MM.1S (cell line): ENCODE measurements at places on chromosomes 7 and 10.
A peak's percentile ranks its signal among the peaks of the same experiment; 100 is the strongest.

- H3K27ac ChIP-seq: no peak overlapping the region
- no peaks in the 10 kb centered on the region for H3K27me3 ChIP-seq
- no peak for DNase-seq
- H3K36me3 ChIP-seq: no peaks in the 10 kb centered on the region
Observed at GRCh38 chr10:112831859-112832258, 118.2 kb upstream of the TCF7L2 start.

DNA sequence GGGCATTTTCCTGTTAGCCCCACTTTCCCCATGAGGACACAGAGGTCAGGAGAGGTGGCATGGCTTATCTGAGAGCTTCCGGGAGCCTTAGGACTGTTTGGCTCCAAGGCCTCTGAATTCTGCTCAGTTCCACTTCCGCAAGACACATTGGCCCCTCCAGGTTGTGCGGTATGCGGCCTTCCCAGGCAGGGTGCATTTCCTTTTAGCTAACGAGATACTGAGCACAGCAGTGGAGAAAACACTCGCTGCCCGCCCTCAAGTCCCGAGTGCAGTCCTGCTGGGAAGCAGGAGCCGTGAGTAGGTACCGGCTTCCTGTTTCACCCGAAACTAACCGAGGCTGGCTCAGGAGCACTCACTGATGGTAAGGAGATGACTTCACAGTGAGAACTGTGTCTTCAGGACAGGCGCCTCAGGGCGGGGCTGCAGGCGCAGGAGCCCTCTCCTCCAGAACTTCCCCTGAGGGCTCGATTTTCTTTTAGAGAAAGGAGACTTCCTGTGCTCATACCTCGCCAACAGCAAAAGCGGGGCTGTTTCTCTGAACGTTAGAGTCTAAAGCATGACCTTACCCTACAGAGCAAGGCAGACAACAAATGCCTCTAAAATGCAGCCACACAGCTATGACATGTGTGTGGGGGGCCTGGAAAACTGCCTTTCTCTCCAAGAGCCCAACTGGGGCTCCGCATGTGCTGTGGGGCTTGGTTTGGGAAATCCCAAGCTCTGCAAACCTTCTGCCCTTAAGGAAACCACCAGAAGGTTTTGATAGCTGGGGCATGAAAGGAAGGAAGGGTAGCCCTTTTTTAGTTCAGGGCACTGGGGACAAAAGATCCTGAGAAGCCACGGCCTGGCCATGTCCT lies 25.9 kb downstream of the RGS10 start:
- peaks cover 22% of the 10 kb centered on the region for H3K4me1 ChIP-seq
- no peaks in the 10 kb centered on the region for H3K36me3 ChIP-seq
- no peaks in the 10 kb centered on the region for H3K27me3 ChIP-seq

DNA sequence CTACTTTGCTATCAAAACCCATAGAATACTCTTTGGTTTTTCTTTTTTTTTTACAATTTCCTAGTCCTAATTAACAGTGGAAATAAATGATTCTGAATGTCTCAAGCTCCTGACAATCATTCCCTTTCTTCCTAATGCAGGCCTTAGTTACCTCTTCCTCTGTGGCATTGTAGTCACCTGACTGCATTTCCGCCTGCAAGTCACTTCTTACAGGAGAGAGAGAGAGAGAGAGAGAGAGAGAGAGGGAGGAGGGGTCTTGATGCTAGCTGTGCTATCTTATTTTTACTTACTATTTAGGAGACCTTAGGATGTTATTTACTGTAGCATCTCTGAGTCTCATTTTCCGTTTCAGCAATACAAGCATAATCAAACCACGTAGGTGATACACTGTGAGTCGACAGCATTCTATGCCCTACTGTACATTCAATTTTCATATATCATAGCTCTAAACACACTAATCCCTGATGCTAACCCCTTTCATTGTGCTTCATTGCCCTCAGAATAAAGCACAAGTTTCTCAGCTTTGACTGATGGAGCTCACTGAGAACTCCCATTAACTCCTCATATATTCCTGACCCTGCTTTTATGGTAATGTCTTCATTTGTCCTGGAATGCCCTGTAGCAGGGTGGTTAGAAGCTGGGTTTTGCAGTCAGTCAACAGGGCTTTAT lies 1237.3 kb downstream of the XPNPEP1 start:
- H3K4me1 ChIP-seq: no peaks in the 10 kb centered on the region
- DNase-seq: no peak
- H3K27me3 ChIP-seq: no peaks in the 10 kb centered on the region

DNA sequence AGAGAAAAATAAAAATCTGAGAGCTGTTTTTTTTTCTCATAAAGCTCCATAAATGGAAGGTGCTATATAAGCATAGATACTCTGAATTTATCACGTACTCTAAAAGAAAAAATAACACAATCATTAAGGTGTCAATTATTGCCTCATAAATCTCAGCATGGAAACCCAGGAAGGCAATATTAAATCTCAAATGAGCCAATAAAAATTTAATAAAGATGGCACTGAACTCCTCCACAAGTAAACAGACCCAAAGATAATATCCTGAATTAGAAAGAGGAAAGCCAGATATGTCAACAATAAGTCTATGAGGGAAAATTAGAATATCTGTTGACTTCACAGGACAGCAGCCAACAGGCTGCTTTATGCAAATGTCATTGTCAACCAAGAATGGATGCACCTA lies 66.5 kb downstream of the CDK6 start:
- no peak overlapping the region for H3K4me3 ChIP-seq
- H3K27ac ChIP-seq: peak overlapping the region; percentile 82
- DNase-seq: no peak
- H3K4me1 ChIP-seq: peaks cover 38% of the 10 kb centered on the region

DNA sequence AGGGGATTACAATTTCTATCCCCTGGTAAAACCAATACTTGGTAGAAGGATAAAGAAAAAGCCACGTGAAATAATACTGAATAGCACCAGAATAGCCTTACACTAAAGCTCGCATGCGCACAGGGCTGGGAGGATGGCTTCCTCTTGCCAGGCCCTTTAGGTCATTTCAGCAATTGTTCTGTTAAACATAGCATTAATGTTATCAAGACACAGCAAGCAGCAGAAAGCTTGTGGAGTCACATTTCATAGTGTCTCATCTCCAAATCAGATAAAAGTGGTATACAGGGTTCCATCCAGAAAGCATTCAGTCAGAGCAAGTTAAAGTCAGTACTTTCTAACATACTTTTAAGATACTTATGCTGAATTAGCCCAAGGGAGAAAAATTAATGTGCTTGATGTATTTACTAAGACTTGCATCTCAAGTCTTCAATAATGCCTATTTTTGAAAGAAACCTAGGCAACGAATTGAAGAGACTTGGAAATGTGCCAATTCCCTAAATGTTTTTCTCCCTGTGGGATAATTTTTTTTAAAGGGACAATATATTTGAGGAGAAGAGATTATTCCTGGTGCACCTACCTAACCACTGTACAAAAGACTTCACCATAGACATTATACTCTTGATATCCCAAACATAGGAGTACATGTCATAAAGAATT lies 14.3 kb upstream of the NPM3 start:
- H3K27ac ChIP-seq: no peak overlapping the region
- H3K4me1 ChIP-seq: no peaks in the 10 kb centered on the region
- no peak overlapping the region for H3K4me3 ChIP-seq
- H3K36me3 ChIP-seq: peaks cover 39% of the 10 kb centered on the region
- DNase-seq: no peak

GRCh38 chr7:42931447-42931833 lies 534 bp downstream of the PSMA2 start:
- H3K27me3 ChIP-seq: no peaks in the 10 kb centered on the region
- peak overlapping the region; percentile 85 for H3K4me3 ChIP-seq
- H3K36me3 ChIP-seq: 0 out of 2 replicates have a peak, but pooled peaks cover 5% of the 10 kb centered on the region
- H3K27ac ChIP-seq: peak overlapping the region; percentile 75
- DNase-seq: peak; percentile 72

GRCh38 chr10:109941236-109941862 lies 18.0 kb upstream of the XPNPEP1 start:
- DNase-seq: no peak
- H3K4me1 ChIP-seq: no peaks in the 10 kb centered on the region
- H3K4me3 ChIP-seq: no peak overlapping the region
- H3K27ac ChIP-seq: no peak overlapping the region

DNA sequence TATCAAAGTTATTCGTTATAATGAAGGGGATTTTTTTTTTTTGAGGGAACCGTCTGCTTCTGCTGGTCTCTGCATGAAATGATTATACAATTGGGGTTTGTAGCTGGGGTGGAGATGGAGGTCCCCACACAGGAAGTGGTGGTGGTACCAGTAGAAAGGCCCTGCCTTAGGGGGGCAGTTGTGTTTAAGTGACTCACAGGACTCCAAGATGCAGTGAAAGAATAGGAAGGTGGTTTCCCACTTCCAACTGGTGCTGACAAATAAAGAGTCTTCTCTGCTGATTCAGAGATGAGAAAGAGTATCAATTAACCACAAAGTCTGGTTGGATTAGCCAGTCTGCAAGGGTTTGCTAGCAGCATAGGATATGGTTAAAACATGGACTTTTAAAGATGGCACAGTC lies 376.0 kb downstream of the SORCS3 start:
- no peaks in the 10 kb centered on the region for H3K4me1 ChIP-seq
- H3K4me3 ChIP-seq: no peak overlapping the region
- no peak overlapping the region for H3K27ac ChIP-seq
- H3K36me3 ChIP-seq: no peaks in the 10 kb centered on the region
- DNase-seq: no peak
- no peaks in the 10 kb centered on the region for H3K27me3 ChIP-seq

DNA sequence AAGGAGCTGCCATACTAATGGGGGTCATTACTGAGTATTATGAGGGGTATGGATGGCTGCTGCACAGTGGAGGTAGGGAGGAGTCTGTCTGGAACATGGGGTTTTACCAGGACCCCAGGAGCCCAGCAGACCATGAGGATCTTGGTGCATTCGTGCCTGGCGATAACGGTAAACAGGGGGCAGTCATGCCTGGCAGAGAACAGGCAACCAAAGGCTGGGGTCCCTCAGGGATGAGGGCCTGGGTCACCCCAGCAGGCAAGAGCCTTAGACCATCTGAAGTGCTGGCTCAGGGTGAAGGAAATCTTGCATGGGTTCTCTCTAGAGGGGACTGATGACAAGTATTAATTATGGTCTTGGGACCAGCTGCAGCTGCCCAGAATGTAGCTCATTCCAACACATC lies 46.1 kb downstream of the MYL10 start:
- no peak overlapping the region for H3K27ac ChIP-seq
- H3K4me3 ChIP-seq: no peak overlapping the region
- no peaks in the 10 kb centered on the region; the same call in 1 of the 2 replicates for H3K27me3 ChIP-seq
- DNase-seq: no peak
- no peaks in the 10 kb centered on the region for H3K36me3 ChIP-seq

DNA sequence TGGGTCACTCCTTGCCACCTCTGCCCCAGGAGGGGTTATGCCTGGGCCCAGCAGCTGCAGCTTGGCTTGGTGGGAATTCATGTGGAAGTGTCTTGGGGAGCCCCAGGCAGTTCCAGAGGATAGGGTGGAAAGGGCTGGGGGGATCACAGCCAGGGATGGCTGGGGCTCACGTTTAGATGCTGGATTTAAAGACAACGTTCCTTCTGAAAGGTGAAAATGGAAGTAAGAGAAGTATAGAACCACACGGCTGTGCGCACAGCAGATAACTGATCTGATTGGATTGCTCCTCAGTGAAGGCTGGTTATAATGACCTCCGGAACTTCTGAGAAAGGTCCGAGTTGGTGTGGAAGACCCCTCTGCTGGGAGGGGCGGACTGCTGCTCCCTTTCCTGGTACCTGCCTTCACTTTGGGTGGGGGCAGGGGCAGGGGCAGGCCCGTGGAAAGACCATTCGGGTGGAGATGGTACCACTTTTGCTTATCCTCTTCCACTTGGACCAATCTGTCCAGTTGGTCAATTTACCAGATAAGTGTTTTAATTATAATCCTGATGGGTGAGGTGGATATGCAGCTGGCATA lies 7.9 kb upstream of the MYL7 start:
- H3K27me3 ChIP-seq: 0 out of 2 replicates have a peak, but pooled peaks cover 6% of the 10 kb centered on the region
- no peak overlapping the region for H3K27ac ChIP-seq
- H3K4me1 ChIP-seq: no peaks in the 10 kb centered on the region

- H3K27me3 ChIP-seq: no peaks in the 10 kb centered on the region
- H3K4me1 ChIP-seq: peaks cover 21% of the 10 kb centered on the region
- peak overlapping the region; percentile 93 for H3K4me3 ChIP-seq
- no peak for DNase-seq
Observed at GRCh38 chr7:92588561-92588960, 1.6 kb downstream of the FAM133B start.

DNA sequence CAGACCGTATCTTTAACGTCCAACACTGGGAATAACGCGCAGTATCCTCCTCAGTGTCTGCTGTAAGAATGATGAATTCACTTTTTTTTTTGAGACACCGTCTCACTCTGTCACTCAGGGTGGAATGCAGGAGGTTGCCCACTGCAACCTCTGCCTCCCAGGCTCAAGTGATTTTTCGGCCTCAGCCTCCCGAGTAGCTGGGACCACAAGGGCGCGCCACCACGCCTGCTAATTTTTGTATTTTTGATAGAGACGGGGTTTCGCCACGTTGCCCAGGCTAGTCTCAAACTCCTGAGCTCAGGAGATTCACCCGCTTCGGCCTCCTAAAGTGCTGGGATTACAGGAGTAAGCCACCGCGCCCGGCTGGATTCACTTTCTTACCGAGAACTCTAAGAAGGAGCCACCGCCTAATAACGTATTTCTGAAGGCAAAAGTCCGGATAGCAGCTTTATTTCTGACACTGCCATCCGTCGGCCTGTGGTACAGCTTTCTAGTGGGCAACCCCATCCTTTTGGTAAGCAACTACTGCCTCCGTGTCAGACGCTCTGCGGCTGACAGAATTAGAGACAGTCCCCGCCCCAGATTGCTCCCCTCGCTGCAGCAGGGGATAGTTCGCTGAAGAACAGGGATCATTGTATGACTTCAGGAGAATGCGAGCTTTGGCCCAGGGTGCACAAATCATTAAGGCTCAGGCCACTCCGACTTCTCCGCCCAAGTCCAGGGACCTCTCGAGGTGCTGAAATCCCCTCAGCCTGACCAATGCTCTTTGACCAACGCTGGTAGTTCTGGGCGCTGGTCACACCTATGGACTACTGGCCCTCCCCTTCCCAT lies 662 bp downstream of the POLR3A start:
- peak overlapping the region; percentile 94 for H3K4me3 ChIP-seq
- H3K27ac ChIP-seq: peak overlapping the region; percentile 17; the same call in 1 of the 2 replicates
- H3K36me3 ChIP-seq: peaks cover 5% of the 10 kb centered on the region; the same call in 1 of the 2 replicates
- DNase-seq: peak; percentile 23
- H3K27me3 ChIP-seq: no peaks in the 10 kb centered on the region

- no peak for DNase-seq
- no peak overlapping the region for H3K27ac ChIP-seq
- peaks cover 10% of the 10 kb centered on the region; the same call in 1 of the 2 replicates for H3K27me3 ChIP-seq
- H3K4me3 ChIP-seq: no peak overlapping the region
Observed at GRCh38 chr10:123622381-123622780, 43.8 kb upstream of the GPR26 start.

GRCh38 chr10:17229967-17230682 lies 2.1 kb downstream of the VIM start:
- no peaks in the 10 kb centered on the region for H3K27me3 ChIP-seq
- peak overlapping the region; percentile 97 for H3K27ac ChIP-seq
- DNase-seq: peak; percentile 93
- H3K4me1 ChIP-seq: peaks cover 24% of the 10 kb centered on the region
- H3K36me3 ChIP-seq: 0 out of 2 replicates have a peak, but pooled peaks cover 6% of the 10 kb centered on the region
- H3K4me3 ChIP-seq: peak overlapping the region; percentile 69

DNA sequence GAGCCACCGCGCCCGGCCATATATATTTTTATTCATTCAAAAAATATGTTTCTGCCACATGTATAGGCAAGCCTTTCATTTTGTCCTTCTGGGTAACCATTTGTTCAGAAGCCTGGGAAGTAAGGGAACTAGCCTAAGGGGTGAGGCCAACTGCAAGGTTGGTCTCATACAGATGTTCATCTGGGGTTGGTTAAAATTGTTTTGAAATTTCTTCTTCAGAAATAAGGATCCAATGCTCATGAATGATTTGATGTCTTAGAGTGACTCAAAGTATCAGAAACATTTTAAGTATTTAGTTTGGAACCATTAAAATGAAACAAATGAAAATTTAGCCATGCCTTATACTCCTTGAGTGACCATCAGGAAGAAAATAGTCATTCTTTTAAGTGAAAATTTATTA lies 397.2 kb downstream of the SUGCT start:
- H3K27me3 ChIP-seq: no peaks in the 10 kb centered on the region
- H3K27ac ChIP-seq: no peak overlapping the region
- no peak for DNase-seq
- H3K36me3 ChIP-seq: no peaks in the 10 kb centered on the region
